HS-5 (cell line): ENCODE measurements at places on chromosomes 7 and 10.

GRCh38 chr7:116446212-116446855 lies 53.2 kb upstream of the CAV2 start:
- no peak for DNase-seq

- peak; percentile 8 for DNase-seq
Measured at GRCh38 chr7:88789480-88790064, 6.0 kb downstream of the TEX47 start.

DNA sequence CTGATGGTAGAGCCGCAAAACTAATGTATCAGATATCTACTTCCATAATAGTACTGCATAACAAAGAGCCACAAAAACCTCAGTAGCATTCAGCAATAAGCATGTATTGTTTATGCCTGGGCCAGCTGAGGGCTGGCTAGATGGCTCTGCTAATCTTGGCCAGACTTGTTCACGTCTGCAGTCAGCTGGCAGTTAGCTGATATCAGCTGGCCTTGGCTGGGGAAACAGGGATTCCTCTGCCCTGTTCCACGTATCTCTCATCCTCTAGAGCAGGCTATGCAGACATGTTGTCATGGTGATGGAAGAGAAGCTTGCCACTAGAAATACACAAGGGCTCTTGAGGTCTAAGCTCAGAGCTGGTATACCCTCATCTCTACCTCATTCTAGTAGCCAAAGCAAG lies 62.9 kb downstream of the GRM8 start:
- no peak for DNase-seq

- DNase-seq: no peak
Measured at GRCh38 chr10:492836-493235, 196.6 kb downstream of the DIP2C start.

DNA sequence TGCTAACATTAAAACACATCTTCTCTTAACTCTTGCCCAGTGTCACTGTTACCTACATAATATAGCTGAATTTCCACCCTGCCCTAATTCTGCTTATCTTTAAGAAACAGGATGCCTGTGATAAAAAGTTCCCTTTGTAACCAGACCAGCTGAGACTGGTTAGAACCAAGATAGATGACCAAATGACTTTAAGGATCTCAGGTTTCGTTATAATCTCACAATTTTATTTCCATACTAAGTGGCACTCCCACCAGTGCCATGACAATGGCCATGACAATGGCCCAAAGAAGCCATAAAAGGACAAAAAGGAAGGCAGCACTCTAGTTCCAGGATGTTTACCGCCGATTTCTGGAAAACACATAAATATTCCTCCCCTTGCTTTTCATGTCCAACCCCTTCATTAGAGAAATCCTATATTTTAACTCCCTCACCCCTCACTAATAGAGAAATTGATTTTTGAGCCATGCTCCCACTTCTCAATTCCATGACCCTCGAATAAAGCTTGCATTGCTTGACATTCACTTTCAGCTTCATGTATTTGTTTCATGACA lies 126.1 kb downstream of the ELAPOR2 start:
- no peak for DNase-seq

- DNase-seq: no peak
Measured at GRCh38 chr7:92714280-92714679, 122.1 kb downstream of the CDK6 start.

- DNase-seq: no peak
Measured at GRCh38 chr7:114084002-114084471, 165.2 kb upstream of the PPP1R3A start.

DNA sequence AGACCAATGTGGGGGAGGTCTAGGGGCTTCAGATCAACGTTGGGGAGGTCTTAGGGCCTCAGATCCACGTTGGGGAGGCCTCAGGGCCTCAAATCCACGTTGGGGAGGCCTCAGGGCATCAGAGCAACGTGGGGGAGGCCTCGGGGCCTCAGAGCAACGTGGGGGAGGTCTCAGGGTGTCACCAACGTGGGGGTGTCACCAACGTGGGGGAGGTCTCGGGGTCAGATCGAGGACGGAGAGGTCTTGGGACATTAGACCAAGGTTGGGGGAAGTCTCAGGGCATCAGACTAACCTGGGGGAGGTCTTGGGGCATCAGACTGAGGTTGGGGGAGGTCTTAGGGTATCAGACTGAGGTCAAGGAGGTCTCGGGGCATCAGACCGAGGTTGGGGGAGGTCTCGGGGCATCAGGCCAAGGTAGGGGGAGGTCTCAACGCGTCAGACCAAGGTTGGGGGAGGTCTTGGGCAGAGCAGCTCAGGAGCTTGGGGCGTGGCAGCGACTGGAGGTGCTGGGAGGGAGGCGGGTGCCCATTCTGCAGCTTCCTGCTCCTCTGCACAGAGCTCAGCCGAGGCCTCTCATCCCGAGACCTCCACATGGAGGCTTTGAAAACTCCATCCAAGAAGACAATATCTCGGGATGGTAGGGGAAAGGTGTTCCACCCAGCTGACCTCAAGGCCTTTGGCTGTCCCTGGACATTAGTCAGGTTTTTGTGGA lies 159.8 kb downstream of the WDR37 start:
- no peak for DNase-seq

- no peak for DNase-seq
Measured at GRCh38 chr10:132533571-132534260, 3.9 kb upstream of the INPP5A start.

DNA sequence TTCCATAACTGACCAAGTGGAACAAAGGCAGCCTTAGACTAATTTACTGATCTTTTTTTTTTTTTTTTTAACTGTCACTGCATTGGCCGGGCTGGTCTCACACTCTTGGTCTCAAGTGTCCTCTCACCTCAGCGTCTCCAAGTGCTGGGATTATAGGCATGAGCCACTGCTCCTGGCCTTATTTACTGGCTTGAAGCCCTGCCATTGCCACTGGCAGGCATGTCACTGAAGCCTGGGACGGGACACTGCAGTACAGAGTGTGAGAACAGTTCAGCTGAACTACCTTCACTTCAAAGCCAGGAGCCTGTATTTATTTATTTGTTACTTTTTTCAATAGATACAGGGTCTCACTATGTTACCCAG lies 15.4 kb upstream of the ARHGAP12 start:
- no peak for DNase-seq

DNA sequence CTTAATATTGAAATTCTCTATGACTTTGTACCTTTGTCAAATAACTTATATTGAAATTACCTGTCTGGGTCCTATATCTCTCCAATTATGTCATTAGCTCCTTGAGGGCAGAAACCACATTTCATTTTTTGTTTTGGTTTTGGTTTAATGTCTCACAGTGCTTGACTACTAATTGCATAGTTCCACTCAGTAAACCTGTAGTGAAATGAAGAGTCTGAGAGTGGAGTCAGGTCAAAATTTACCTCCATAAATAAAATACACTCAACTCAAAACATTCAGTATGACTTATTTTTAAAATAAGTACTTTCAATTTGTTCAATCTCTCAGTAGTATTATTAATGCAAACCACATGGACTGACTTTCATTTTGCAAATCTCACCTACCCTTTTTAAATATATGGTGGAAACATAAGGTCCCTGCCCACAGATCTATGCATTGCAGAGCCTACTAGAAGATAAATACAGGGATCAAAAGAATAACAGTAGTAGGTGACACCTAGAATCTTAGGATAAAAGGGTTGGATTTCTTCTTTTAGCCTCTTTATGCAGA lies 32.5 kb downstream of the PDE1C start:
- DNase-seq: no peak

DNA sequence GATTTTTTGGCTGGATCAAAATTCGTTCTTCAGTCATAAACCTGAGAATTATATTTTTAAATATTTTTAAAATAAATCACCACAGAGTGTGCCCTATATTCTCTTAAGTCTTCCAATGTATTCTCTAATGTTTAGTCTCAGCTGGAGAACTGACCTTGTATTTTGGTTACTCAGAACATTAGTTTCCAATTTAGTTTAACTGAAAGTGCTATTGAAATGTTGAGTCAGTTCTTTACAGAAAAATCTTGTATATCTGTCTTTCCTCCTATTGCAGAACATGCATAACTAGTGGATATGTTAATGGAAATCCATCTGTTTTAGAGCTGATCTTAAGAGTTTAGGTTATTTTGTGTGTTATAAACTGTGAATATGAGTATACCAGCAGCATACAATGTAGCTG lies 422.7 kb upstream of the IGFBP3 start:
- no peak for DNase-seq

GRCh38 chr10:30792025-30792424 lies 162.5 kb upstream of the LYZL2 start:
- DNase-seq: no peak

GRCh38 chr7:84923348-84923747 lies 263.5 kb downstream of the SEMA3D start:
- DNase-seq: no peak

GRCh38 chr7:47489624-47490023 lies 92.3 kb downstream of the TNS3 start:
- no peak for DNase-seq

DNA sequence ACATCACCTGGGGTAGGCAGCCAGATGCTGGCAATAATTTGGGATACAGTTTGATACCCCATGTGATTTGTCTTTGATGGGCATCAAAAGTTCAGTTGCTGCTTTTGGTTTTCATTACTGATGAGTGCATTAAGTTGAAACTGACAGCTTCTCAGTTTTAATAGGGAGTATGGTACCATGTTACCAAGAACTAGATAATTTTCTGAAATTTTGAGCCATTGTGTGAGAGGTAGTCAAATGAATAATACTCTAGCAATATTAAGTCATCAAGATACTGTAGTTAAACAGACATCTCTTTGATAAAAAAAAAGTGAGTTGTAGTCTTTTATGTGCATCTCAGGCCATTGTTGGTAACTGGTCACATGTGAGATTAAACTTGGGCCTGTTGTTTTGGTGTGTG lies 71.5 kb downstream of the ST7 start:
- DNase-seq: no peak

DNA sequence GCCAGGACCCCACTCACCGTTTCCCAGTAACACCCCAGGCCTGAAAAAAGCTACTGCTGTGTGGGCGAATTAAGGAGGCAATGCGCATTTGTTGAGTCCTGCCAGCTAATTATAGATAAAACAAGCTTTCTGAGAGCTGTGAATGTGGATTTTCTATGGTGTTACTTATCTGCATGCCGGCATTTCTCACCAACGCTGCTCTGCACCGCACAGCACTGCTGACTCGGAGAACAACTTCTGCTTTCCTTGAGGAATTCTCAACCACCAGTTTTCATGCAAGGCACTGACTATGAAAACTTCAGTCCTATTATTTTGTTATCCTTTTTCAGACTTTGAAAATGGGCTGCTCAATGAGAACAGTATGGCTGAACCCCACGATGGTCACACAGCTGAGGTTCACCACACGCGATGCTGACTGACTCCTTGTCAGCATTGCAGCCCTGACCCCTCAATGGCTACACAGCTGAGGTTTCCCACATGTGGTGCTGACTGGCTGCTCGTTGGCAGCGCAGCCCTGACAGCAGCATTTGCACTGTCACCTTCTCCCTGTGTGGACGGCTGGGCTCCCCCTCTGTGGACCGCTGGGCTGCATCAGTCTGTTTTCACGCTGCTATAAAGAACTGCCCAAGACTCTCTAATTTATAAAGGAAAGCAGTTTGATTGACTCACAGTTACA lies 190.6 kb downstream of the DIP2C start:
- no peak for DNase-seq

GRCh38 chr10:29078919-29079318 lies 210.0 kb upstream of the LYZL1 start:
- DNase-seq: no peak

DNA sequence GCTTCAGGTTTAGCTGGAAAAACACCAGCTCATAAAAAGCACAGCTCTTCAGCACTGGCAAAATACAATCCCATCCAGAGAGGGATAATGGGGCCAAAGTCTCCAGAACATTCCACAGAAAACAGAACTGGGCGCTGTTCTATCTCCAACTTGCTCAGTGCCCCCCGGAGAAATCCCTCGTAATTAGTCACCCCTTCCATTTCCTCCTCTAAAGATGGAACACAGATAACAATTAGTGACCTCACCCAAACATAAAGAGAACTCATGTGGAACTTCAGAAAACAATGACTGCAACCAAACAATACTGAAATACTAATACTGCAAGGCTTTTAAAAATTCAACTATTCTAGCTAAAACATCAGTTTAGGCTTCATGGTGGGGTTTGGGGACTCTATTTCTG lies 46.3 kb downstream of the KIAA1549 start:
- DNase-seq: no peak

DNA sequence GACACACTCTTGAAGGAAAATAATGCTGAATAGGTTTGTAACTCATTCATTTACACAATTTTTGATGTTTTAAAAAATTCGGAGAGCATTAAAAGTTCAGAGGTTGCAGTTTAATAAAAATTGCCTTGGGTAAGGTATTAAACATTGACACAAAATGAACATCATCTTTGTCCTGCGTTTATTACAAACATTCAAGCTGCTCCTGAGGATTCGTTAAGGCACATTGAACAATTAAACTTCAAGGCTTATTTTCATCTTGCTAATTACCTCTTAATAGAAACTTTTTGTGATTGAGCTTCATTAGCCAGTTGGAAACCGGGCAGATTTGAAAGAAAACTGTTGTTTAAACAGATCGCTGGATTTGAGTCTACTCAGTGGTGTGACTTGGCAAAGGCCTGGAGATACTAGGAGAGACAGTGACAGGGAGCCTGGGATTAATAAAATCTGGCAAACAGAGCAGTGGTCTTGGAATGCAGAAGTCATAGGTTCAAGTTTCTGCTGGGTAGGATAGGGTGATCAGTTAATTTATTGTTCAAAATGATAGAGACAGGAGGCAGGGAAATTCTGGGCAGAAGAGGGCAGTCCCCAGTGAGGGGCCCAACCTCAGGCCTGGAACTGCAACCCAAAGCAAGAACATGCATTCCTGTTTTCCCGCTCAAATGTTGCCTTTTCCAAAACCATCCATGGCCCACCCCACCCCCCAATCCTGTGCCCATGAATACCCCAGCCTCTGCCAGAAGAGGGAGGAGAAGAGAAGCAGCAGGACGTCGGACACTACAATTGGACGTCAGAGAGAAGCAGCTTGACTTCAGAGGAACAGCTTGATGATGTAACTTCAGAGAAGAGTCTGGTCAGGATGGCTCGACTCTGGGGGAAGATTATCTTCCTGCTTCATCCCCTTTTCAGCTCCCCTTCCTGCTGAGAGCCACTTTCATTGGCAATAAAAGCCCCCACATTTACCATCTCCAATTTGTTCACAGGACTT lies 43.5 kb upstream of the SLC35G1 start:
- no peak for DNase-seq

- peak; percentile 52 for DNase-seq
Measured at GRCh38 chr7:106840342-106840741, 24.7 kb upstream of the PIK3CG start.

DNA sequence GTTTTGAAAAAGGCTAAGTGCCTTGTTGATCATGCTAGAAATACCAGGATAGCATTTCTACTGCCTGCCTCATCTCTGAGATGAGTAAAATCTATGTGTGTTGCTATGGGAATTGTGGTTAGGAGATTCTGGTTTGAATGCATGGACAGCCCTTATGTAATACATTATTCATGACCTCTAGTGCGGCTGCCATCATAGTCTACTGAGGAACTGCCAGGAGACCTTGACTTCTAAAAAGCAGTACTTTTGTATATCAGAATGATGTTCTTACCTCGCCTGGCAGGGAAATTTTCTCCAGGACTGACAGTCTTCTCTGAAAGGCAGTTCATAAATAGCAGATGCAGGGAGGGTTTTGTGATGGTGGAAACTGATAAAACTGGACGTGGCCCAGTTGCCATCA lies 248.5 kb downstream of the NSUN6 start:
- DNase-seq: no peak
